Sigmoid colon (tissue), 7 donors: ENCODE measurements at places on chromosomes 6 and 20. TPM values are rescaled to one million over a fixed set of nuclear protein-coding genes. Genes with fewer than 3 reads are reported as not detected.

Gene CDH26
- total RNA-seq, result 0.95 TPM

Gene MEP1A
- 0.36 TPM for total RNA-seq

Gene PTK7
- 6.1 TPM for total RNA-seq

Gene IMPG1
- not detected for total RNA-seq

Gene ZC3H12D
- total RNA-seq, result 1.1 TPM

Gene TCP11
- not detected for total RNA-seq

Gene FOXS1
- not detected for total RNA-seq

DNA sequence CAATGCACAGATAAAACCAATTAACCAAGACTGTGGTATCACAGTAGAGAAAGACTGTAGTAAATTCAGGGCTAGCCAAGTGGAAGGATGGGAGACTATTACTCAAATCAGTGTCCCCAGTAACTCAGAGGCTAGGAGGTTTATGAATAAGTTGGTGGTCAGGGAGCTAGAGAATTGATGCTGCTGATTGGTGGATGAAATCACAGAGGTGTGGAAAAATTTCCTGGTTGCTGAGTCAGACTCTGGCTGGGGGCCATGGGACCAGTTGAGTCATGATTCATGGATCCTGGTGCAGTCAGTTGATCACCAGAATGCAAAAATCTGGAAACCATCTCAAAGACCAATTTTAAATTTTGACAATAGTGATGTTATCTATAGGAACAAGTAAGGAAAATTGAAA is 555.9 kb downstream of the C6orf118 start:
- no peak for DNase-seq

DNA sequence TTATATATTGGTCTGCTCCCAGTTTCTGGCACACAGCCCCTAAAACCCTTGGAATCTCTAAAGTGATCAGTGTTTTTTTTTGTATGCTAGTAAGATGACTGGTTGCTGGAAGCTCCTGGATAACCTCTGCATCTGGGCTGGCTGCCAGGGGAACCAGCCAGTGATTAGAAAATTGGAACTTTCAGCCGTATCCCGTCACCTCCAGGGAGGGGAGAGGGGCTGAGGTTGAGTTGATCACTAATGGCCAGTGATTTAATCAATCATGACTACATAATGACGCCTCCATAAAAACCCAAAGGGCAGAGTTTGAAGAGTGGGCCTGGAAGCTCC is 48.0 kb upstream of the NOP56 start:
- no peak for DNase-seq

DNA sequence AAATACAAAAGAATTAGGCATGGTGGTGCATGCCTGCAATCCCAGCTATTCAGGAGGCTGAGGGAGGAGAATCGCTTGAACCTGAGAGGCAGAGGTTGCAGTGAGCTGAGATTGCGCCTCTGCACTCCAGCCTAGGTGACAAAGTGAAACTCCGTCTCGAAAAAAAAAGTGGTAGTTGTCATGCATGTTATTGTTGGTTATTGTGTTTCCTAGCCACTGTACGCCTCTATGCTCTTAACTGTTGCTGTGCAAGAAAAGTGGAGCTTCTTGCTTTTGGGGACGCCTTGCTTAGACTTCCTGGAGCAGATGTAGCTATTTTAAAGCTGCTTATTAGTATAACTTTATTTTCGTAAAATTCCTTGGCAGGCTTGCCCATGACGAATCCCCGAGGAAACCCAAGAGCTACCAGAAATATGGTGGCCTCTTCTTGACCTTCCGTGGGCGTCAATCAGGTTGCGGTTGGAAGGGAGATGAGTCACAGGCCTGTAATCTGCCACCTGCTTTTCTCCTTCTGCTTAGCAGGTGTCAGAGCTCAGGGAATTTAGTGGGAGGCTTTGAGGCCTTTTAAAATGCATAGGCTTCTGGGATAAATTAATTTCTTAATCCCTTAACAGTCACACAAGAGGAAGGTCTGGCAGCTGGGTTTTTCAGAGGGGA is 17.3 kb downstream of the GABRR2 start:
- DNase-seq, result no peak

- no peak for DNase-seq
These were observed 153.7 kb downstream of the FOXC1 start for GRCh38 chr6:1763404-1763803.

DNA sequence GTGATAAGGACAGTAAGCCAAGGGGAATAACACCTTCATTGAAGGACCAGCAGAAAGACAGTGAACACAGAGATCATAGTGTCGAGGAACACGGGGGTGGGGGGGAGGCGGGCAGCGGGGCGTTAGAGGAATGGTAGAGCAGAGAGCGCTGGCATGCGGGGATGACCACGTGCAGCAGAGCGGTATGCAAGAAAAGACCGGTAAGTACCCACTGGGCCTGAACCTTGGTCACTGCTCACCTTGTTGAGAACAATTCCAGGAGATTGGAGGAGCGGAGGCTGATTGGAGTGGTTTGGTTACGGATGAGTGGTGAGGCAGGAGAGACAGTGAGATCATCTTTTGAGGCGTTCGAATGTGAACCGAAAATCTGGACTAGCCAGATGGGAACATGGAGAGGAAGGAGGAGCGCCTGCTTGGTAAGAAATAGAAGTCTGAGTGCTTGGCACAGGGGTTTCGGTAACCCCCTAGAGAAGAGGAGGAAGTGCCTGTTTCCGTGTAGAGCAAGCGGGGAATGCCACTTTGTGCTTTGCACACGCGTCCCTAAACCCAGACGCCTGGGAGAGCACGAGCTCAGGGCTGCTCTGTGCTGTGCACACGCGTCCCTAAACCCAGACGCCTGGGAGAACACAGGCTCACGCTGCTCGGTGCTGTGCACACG is 70.0 kb downstream of the FAM120B start:
- DNase-seq, result no peak

- no peak for DNase-seq
These were observed 89.3 kb downstream of the HAO1 start for GRCh38 chr20:7850775-7851490.

DNA sequence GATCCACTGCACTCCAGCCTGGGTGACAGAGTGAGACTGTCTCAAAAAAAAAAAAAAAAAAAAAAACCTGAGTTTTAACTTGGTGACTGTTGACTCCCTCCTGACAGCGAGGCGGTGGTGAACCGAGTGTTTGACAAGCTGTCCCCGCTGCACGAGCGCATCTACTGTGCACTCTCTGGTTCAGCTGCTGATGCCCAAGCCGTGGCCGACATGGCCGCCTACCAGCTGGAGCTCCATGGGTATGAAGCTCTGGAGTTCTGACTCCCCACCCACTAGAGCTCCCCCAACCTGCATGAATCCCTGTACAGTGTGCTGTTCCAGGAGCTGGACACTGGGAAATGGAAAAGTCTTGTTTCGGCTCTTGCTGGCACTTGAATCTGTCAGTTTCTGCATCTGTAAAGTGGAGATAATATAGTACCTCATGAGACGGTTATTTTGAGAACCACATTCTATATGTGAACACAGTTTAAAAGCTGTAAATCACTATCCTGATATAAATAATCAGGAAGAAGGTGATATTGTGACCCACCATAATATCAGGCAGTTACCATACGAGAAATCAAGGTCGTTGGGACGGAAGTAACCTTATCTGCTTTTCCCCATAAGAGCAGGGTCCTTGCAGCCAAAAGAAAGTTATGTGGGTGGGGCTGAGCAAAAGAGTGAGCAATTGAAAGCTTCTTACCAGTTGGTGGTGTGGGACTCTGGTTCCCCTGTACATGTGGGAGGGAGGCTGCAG is 3.3 kb downstream of the PSMB9 start:
- DNase-seq, result no peak

GRCh38 chr6:95515975-95516374 is 61.4 kb upstream of the MANEA start:
- DNase-seq, result no peak

DNA sequence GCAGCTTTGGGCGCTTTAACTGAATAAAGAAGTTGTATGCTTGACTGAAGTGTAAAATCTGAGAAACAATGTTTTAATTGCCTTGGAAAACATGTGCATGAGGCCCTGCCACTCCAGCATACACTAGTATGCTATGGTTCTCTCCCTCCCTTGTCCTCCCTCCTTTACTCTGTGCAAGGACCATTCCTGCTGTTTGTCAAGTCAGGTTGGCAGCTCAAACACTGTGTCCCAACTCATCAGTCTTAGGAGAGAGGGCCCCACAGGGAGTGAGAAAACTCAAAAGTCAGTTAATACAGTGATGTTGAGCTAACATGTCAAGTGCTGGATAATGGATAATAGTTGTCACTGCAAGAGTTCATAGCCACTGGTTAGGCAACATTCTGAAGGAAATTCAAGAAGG is 543.6 kb downstream of the GRIK2 start:
- no peak for DNase-seq

GRCh38 chr6:146219101-146219500 is 190.2 kb downstream of the GRM1 start:
- no peak for DNase-seq

- DNase-seq, result no peak
These were observed 157.9 kb downstream of the KIF16B start for GRCh38 chr20:16415071-16416053.

DNA sequence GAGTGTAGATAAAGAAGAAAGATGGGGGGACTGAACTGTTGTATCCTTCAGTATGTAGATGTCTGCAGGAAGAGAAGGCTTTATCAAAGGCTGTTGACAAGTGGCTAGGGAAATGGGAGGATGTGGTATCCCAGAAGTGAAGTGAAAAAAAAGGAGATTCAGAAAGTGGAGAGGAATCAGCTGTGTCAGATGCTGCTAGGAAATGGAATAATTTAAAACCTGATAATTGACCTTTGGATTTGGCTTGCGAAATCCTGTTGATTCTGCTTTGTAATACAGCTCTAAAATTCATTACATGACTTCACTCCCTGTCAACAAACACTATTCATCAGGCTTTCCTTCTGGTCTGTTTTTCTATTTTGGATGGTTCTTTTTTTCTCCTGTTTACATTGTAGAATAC is 41.7 kb downstream of the PHF3 start:
- DNase-seq, result no peak

GRCh38 chr6:6330407-6330806 is 9.9 kb upstream of the F13A1 start:
- DNase-seq, result no peak

- DNase-seq, result no peak
These were observed 340.1 kb downstream of the ZFAND3 start for GRCh38 chr6:38159596-38159995.

DNA sequence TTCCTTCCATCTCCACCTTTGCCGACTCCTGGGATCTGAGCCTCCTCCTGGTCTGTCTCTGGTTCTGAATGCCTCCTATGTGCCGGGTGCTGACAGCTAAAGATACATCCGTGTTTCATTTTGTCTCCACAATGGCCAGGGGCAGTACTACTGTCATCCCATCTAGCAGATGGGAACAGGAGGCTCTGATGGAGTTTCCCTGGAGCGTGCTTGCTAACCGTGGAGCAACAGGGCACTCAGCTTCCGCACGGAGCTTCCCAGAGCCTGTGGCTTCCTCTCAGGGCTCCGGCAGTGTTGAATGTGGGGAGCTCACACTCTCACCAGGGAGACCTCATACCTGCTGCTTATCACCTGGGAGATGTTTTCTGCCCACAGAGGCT is 11.9 kb upstream of the NPBWR2 start:
- DNase-seq, result no peak

DNA sequence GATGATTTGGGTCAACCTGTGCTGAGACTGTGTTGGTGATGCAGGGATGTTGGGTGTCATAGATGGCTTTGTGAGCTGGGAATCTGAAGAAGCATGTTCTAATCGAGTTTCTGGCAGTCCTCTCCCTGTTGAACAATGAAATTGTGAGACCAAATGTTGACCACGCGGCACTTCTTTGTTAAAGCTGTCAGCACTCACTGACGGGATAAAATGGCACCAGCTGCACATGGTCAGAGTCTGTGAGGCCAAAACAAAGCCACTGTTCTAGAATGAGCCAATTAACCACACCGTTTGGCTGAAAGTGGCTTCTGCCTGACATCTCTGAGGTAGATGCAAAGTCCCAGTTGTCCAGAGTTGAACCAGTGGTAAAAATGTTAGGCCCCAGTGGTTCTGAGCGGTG is 562.2 kb downstream of the KIF16B start:
- DNase-seq, result no peak

DNA sequence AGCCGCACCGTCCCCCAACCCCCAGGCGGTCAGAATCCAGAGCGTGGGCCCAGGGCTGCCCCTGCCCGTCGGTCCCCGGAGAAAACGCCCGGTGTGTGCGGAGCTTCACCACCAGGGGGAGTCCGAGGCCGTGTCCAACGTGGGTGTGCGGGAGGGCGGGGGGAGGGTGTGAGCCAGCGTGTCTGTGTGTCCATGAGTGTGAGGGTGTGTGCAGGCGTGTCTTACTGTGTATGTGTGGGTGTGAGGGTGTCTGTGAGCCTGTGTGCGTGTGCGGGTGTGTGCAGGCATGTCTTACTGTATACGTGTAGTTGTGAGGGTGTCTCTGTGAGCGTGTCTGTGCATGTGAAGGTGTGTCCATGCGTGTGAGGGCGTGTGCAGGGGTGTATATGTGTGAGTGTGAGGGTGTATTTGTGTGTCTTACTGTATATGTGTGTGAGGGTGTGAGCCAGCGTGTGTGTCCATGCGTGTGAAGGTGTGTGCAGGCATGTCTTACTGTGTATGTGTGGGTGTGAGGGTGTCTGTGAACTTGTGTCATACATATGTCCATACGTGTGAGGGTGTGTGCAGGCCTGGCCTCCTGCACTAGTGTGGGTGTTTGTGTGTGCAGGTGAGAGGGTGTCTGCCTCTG is 24.6 kb upstream of the GATA5 start:
- peak; percentile 84 for DNase-seq

DNA sequence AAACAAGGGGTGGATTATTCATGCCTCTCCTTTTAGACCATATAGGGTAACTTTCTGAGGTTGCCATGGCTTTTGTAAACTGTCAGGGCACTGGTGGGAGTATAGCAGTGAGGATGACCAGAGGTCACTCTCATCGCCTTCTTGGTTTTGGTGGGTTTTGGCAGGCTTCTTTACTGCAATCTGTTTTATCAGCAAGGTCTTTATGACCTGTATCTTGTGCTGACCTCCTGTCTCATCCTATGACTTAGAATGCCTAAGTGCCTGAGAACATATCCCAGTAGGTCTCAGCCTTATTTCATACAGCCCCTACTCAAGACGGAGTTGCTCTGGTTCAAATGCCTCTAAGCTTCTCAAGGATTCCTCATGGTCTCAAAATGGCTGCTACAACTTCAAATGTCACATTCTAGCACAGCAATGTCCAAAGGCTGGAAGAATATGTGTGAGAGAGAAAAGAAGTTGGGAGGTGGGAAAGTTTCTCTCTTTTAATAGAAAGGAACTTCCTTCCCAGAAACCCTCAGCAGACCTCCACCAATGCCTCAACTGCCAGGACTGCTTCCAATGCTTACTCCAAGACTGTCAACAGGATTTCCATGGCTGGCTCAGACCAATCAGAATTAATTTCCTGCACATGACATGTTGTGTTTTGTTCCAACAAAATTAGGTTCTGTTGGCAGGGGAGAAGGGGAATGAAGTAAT is 46.6 kb upstream of the SLC9A8 start:
- DNase-seq, result no peak

GRCh38 chr6:132843316-132844035 is 29.1 kb downstream of the RPS12 start:
- no peak for DNase-seq

DNA sequence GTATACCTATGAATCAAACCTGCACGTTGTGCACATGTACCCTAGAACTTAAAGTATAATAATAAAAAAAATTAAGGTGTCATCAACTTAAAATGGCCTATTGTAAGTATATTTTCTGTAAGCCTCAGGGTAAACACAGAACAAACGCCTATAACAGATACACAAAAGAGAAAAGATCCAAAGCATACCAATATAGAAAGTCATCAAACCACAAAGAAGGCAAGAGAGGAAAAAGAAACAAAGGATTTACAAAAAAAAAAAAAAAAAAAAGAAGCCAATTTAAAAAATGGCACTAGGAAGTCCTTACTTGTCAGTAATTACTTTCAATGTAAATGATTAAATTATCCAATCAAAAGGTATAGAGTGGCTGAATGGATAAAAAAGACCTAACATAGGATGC is 24.6 kb upstream of the ASF1A start:
- DNase-seq, result no peak
